Stimulated activated CD4-positive, alpha-beta T cell treated with anti-CD3 and anti-CD28 coated beads, Interleukin-1b, Interleukin-23, amount 100 ng/mL, for 1 hour (primary cell): ENCODE measurements at places on chromosomes 16 and 17.

DNA sequence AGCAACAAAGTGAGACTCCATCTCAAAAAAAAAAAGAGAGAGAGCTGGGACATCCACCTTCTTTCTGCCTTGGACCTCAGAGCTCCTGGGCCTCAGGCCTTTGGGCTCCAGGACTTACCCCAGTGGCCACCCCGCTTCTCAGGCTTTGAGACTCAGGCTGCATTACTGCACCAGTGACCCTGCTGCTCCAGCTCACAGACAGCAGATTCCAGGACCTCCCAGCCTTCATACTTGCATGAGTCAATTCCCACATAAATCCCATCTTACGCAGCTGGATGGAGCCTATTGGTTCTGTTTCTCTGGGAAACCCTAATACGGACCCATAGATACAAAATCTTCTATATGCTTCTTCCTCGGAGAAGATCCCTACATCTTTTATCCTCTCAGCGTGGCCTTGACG, 2.1 kb upstream of the CEP295NL start:
- DNase-seq: no peak

- no peak for DNase-seq
These were observed 26.8 kb downstream of the TRPV2 start for GRCh38 chr17:16442141-16442540.

- DNase-seq: no peak
These were observed 254.4 kb downstream of the SLC39A11 start for GRCh38 chr17:72838068-72838467.

DNA sequence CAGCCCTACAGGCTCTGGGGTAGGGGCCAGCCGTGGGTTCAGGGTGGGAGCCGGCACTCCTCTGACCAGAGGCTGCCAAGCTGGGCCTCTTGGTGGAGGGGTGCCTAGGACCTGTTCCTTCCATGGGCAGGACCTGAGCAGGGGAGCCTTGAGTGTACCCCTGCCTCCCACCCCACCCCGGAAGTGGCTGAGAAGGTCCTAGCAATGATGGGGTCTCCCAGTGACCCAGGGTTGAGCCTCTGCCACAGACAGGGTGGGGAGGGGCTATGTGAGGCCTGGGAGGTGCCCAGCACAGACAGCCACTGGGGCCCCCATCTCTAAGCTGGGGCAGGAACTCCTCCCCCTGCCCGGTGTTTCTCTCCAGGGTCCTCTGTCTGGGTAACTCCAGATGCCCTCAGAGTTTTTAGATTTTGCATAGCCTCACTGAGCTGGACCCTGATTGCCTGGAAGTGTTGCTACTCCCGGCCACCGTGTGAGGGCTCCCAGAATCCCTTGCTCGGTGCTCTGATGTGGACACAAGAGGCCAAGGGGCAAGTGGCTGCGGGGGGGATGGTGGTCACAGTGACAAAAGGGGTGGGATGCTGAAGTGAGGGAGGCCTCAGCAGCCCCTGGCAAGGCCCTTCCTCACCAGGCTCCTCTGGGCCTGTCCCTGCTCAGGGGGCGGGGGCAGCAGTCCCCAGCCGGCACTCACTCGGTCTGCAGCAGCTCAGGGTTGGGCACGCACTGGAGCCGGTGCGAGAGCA, 6.4 kb upstream of the MTSS2 start:
- no peak for DNase-seq

- no peak for DNase-seq
These were observed 91.8 kb downstream of the RGS9 start for GRCh38 chr17:65228734-65229620.

DNA sequence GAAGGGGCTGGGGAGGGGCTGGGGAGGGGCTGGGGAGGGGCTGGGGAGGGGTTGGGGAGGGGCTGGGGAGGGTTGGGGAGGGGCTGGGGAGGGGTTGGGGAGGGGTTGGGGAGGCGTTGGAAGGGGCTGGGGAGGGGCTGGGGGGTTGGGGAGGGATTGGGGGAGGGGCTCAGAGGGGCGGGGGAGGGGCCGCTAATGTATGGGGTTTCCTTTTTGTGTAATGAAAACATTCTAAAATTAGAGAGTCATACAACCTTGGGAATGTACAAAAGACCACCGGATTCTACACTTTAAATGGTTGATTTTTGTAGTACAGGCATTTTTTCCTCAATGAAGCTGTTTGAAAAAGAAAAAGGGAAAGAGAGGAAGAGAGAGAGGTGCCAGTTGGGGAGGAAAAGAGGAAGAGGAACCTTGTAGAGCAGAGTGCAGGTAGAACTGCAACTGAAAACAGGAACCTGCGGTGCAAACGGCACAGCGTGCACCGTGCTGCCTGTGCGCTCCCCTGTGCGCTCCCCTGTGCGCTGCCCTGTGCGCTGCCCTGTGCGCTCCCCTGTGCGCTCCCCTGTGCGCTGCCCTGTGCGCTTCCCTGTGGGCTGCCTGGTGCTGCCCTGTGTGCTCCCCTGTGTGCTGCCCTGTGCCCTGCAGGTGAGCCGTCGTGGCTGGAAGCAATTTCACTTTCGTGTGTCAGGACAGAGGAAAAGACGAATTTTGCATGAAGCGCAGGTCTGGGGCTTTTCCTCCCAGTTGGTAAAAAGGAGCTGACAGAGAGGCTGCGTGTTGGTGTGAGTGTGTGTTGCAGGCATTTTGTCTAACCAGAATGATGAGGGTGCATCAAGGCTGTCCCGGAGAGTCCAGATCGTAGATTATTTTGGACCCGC, 40.8 kb downstream of the METRNL start:
- DNase-seq: no peak

GRCh38 chr17:74748279-74748528, 224 bp upstream of the NHERF1 start:
- DNase-seq: no peak

GRCh38 chr17:75731086-75731715, 9.9 kb downstream of the ITGB4 start:
- no peak for DNase-seq

DNA sequence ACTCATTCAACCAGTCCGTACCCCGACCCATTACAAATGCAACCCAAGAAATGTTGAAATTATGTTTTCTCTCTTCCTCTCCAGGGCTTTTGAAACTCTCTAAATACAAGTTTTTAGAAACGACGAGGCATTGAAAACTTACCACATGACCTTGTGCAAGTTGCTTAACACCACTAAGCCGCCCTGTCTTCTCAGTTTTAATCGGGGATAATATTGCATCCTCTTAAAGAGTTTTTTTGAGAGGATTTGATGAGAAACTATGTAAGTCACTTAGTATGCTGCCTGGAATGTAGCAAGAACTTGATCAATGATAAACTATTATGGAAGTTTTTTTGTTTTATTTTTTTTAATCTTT, 149.0 kb upstream of the FAM20A start:
- no peak for DNase-seq

DNA sequence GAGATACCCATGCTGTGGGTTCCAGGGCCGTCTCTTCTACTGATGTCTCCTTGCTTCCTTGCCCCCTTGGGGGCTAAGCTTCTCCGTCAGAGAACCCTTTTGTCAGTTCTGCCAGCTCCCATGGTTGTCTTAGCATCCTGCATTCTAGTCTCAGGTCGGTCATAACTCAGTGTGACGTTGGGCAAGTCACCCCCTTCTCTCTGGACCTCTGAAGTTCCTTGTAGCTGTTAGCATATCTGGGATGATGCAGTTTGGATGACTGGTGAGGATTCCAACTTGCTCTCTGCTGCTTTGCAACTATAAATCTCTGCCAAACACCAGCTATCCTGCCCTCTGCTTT, 8.9 kb upstream of the MYL4 start:
- DNase-seq: no peak

DNA sequence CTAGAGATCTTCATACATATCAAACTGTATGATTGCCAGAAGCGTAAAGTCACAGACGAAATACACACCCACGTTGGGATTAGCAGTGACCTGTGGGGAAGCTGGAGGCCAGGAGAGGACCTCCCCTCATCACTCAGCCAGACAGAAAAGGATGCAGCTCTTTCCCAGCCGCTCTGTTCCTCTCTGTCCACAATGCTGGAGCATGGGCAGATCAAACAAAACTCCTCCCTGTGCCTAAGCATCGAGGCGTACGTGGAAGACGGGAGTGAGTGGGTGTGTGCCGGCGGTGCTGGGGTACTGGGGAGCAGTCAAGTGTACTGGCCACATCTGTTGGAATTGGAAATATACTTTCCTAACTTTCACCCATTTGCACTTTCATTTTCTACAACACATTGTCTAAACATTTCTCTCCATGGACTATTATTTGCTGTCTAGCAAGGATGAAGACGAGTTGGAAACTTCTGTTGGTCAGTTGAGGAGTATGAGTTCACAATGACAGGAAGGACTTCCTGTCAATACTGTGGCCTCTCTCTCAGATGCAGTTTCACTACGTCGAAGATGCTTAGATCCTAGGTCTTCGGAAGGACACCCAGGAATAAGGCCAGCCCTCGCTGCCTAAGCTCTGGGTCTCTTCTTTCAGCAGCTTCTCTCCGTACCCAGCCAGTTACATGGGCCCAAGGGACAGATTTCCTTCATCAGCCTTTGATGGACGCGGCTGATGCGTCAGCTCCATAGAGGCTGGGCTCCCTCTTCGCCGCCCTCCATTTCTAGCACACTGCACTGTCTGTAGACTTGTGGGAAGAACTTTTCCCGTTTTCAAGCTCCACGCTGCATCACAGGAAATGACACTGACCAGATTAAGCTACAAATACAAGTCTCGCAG, 30.6 kb upstream of the ENDOV start:
- no peak for DNase-seq

DNA sequence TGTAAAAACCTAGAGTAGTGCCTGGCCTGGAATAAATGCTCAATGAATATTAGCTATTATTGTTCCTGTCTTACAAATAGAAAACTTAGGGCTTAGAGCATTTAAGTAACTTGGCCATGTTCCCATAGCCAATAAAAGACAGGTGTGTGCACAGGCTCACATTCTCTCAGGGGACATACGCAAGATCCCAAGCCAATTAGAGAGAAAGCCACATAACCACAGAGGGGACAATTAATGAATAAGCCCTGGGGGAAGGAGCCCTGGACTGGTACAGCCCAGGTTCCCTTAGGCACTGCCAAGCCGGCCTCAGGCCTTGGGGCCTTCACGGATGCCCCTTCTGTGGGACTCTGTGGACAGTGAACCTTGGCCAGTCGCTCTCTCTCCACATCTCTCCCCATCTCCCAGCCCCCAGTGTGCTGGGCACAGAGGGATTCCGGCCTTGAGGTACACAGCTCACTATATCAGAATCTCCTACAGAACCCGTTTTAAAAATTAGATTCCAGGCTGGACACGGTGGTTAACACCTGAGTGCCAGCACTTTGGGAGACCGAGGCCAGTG, 27.3 kb upstream of the ABCC12 start:
- DNase-seq: no peak

- no peak for DNase-seq
These were observed 22.4 kb downstream of the MIS12 start for GRCh38 chr17:5508810-5509209.

- DNase-seq: no peak
These were observed 6.5 kb upstream of the UBB start for GRCh38 chr17:16374146-16374938.

- DNase-seq: no peak
These were observed 36.9 kb downstream of the GPATCH8 start for GRCh38 chr17:44466339-44466738.

DNA sequence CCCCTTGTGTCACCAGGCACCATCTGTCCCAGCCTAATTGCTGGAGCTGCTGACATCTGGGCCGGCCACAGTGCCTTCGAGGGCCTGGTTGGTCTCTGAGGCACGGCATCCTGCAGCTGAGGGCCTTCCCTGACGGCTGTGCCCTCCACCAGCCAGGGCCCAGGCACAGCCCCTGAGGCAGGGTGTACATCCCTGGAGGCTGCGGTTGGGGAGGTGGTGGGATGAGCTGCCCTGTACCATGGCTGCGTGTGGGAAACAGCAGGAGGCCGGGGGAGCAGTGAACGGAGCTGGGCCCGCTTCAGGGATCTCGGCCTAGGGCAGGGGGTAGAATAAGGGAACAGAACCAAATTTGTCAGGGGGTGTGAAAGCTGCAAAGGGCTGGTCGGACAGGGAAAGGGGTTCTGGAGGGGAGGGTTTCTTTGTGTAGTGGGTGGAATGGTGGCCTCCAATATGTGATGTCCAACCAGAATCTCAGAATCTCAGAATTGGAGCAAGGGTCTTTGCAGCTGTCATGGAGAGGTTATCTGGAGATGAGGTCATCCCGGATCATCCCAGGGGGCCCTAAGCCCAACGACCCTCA, 10.0 kb upstream of the SLC38A10 start:
- no peak for DNase-seq

- no peak for DNase-seq
These were observed 97.4 kb upstream of the C17orf78 start for GRCh38 chr17:37278247-37278894.
